Activated T-cell treated with anti-CD3 and anti-CD28 coated beads for 24 hours (primary cell): ENCODE measurements at places on chromosomes 7 and 10.

DNA sequence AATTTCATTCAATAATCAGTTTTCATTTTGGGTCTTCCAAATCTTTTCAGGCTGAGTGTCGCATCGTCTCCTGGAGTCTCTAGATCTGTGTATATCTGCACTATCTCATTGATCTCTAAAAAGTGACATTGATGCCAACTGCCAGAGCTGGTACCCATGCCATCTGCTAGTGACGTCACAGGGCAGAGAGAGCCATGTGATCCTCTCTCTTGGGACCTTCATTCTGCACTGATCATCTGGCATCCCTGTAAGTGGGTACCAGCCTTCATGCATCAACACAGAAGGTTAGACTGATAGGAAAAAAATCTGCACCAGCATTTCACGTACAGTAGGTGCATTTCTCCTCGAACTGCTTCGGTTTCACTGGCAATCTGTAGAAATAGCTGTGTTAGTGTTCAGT, at the start of gene NEUROD6:
Gene NEUROD6 (minus strand): TSS at position 124 of the 400 bp plus-strand sequence. CDS start 1,458 bp downstream, outside the sequence.
- DNase-seq: no peak

- no peak for DNase-seq
Measured at GRCh38 chr7:97845622-97846203, 26.5 kb downstream of the ASNS start.

DNA sequence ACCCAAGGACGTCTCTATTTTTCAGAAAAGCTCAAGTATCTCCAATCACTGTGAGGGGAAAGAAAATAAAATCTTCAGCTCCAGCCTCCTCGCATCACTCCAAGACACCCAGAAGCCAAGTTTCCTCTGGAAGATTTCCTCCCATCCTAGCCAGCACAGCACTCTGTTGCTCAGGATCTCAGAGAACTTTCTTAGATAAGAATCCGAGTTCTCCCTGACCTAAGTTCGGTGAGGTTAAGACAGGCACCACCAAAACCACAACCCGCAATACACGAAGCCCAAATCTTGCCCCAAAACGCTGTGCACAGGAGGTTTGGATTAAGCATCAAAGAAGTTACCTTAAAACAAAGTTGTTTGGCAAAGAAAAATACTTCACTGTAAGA, 4.2 kb downstream of the FAM53B start:
- no peak for DNase-seq

DNA sequence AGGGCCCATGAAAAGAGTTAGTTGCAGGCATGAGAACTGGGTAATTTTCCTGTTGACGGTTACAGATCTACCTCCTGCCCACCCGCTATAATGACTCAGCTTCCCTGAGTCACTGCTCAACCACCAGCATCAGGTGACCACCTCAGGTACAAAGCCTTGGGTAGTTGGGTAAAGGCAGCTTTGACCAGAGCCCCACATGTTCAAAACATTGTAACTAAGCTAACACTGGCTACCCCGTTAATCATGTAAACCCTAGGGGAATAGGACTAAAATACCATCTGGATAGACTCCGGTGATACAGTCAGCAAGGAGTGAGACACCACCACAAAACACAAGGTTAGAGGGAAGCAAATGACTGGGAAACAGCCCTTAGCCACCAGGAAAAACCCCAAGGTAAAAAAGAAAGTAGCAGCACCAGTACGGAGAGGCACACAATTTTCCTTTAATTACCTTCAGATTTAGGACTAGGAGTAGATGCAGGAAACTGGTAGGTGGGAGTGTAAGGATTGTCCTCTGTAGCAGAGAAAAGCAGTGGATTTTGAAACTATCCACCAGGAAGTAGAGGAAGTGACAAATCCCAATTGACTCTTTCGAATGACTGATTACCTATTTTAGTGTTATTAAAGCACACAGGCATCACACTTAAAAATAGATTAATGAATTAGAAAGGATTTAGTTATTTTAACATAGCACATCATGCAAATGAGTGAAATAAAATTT, 103.5 kb upstream of the PDLIM1 start:
- DNase-seq: no peak

- DNase-seq: no peak
Measured at GRCh38 chr7:144023171-144023827, 23.2 kb downstream of the OR6B1 start.

DNA sequence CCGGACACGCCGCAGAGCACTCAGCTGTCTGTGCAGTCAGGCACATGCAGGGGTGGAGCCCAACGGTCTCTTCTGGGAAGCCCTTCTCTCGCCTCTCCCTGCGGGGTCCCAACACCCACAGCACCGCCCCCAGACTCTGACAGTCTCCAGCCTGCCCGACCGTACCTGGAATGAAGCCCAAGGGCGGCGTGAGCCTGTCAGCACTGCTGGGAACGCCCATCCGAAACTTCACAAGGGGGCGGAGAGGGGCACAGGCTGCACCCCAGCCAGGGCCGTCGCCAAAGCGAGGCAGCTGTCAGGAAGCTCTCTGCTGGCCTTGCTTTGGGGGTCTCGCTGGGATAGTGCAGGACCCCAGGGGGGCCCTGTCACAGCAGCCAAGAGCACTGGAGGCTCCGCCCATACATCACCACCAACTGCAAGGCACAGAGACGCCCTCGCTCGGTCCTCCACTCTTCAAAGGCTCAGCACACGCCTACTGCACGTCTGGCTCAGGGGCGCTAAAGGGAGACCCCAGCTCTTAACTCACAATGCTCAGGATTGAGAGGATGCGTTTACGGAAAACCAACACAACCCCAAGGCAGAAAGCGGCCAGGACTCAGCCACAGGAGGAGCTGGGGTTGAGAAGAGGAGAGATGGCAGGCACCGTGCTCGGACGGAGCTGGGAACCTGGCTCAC, 30.9 kb downstream of the MAD1L1 start:
- DNase-seq: no peak

- DNase-seq: no peak
Measured at GRCh38 chr7:9958486-9958885, 1015.2 kb upstream of the PHF14 start.

DNA sequence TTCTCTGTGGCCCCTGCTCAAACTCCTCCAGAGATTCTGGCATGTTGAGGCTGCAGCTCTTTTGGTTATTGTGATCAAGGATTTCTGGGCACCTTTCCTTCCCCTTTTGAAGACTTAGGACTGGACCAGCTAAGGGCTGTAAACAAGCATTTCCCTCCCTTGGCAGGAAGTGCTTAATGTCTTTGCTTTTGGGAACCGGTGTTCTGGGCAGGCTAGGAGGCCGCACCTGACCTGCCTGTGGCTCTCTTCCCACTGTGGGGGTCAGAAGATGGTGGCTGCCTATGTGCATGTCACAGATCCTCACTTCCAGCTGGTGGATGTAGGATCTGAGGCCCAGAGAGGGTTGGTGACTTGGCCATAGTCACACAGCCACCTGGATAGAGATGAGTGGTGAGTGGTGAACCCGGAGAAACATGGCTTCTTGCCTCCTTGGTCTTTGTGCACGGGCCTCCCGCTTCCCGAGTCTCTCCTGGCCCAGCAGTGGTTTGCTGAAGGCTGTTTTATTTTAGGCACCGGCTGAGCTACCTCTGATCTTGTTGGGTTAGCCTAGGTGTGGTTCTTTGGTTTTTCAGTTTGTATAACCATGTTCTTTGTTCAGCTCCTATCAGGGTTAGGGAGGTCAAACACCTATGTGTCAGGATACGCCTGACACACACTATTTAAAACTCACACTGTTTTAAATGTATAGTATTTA, 82.0 kb downstream of the GRK5 start:
- DNase-seq: no peak

GRCh38 chr10:119543814-119544642, 1.5 kb upstream of the RGS10 start:
- DNase-seq: no peak

GRCh38 chr7:98368716-98369115, 32.2 kb downstream of the BAIAP2L1 start:
- DNase-seq: no peak

- DNase-seq: no peak
Measured at GRCh38 chr10:31912898-31913850, 15.5 kb downstream of the ARHGAP12 start.

GRCh38 chr10:72276421-72277339, 3.0 kb downstream of the DDIT4 start:
- DNase-seq: no peak

DNA sequence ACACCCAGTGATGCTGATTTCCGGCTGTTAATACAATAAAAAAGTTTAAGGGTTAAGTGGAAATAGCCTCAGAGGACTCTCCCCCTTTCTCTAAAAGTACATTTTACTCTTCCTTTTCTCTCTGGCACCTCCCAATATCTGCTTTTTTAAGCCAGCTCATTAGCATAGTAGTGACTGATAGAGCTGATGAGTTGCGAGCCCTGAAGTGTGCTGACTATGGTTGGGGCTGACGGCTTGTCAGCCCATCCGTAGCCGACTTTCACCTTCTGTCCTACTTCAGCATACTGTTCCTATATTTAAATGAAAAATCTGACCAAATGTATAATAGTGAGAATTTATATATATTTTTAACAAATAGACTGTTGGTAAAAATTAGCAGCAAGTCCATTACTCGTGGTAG, 80.0 kb downstream of the SHH start:
- no peak for DNase-seq

- DNase-seq: no peak
Measured at GRCh38 chr7:149680331-149681025, 92.9 kb downstream of the ZNF467 start.

GRCh38 chr10:100021322-100021721, 11.6 kb upstream of the DNMBP start:
- no peak for DNase-seq

- no peak for DNase-seq
Measured at GRCh38 chr10:91880310-91880709, 29.0 kb downstream of the FGFBP3 start.

DNA sequence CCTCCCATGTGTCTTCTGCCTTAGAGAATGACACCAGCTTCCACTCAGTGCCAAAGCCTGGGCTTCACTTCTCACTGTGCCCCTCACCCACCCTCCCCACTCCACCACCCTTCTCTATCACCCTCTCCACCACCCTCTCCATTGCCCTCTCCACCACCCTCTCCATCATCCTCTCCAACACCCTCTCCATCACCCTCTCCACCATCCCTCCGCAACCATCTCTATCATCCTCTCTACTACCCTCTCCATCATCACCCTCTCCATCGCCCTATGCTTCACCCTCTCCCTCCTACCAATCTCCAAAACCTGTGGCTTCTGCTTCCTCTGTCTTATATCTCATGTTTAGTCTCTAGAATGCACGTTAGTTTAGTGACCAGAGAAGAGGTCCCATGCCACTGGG, 91.0 kb upstream of the TMEM72 start:
- no peak for DNase-seq

DNA sequence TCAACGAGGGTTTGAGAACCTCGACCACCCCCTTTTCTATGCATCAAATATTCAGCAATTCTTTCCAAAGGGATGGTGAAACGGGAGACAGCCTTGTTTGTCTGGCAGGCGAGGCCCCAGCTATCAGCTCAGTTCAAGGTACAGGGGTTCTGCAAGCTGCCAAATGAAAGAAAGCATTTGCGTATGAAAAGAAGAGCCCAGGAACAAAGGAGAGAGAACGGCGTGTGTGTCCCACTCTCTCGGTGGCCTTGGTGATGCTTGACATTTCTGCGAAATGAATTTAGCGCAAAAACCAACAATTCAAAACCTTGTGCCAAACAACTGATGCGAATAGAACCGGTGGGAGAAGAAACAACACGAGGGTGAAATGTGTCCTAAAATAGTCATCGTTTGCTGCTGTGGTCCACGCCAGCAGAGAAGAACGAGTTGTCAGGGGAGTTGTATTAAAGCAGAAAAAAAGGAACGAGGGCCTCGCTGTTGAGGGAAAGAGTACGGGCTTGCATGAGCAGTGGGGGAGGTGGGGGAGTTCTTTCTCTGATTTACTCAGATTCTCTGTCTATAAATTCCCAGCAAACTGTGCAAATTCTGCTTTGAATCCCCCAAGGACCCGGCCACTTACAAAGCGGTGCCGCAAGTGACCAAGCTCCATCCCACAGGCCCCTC, 97.7 kb downstream of the TMEM130 start:
- no peak for DNase-seq

DNA sequence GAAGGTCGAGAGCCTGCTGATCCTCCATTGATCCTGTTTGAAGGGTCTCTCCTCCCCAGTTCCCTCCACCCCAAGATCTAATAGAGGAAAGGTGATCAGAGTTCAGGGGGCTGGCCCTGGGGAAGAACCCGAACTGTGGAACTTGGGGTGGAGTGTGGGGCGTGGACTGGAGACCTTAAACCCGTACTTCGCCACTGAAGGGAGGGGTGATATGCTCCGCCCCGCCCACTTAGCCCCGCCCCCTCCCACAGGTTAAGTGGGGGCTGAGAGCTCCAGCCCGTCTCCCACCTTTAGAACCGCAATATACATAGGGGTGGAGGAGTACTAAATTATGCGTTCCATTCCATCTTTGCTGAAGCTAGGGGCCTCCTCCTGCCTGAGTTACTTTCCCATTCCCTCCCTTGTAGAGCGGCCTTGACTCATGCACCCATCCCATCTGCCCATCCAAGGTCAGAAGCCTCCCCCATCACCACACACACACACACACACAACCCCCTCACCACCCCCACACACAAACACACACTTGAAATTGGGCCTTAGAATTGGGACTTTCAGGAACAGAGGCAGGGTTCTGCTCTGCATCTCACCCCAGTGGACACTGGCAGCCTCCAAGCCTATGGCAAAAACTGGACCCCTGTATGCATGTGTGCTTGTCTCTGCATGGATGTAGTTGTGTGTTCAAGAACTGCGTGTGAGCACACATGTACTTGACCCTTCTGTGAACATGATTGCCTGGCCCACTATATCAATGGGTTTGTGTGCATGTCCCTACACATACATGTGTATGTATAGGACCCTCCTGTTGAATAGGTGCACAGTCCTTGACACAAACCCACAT, 991 bp downstream of the SEMA4G start:
- no peak for DNase-seq

GRCh38 chr10:75283671-75284470, 48.1 kb upstream of the COMTD1 start:
- no peak for DNase-seq

GRCh38 chr10:43153901-43154300, 15.7 kb downstream of the CSGALNACT2 start:
- DNase-seq: no peak

GRCh38 chr10:17785276-17785930, 23.7 kb upstream of the MRC1 start:
- DNase-seq: no peak

DNA sequence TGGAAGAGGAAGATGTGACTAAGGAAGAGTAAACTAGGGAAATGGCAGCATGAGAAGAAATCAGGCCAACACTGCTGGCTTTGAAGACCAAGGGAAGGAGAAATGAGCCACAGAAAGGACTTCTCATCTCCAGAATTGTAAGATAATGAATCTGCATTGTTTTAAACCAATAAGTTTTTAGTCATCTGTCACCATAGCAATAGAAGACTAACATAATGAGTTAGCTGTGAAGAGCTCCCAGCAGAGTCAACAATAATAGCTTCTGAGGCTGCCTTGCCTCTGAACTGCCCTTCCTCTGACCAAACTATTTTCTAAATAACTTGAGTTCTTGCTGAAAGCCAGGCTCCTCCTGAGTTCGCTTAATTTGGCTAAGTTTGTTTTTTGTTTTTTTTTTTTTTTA, 103.6 kb downstream of the CACNA2D1 start:
- DNase-seq: no peak

GRCh38 chr10:6493521-6494441, 86.3 kb downstream of the PRKCQ start:
- DNase-seq: no peak
